ENCODE measurements at places on chromosomes 1 and 21. TPM values are rescaled to one million over a fixed set of nuclear protein-coding genes. Genes with fewer than 3 reads are reported as not detected.

The C4BPA gene
- 45.7 TPM for total RNA-seq

The ROR1 gene
- total RNA-seq: 8.0 TPM

The MYBPH gene
- not detected for total RNA-seq

The EFNA3 gene
- total RNA-seq: 1.7 TPM

The HPCAL4 gene
- total RNA-seq: 5.2 TPM

The HSD3B1 gene
- not detected for total RNA-seq

The C8A gene
- 0.09 TPM for total RNA-seq

The SPRR2E gene
- total RNA-seq: not detected

The TMPRSS2 gene
- total RNA-seq: 32.8 TPM

The INAVA gene
- total RNA-seq: 48.8 TPM

DNA sequence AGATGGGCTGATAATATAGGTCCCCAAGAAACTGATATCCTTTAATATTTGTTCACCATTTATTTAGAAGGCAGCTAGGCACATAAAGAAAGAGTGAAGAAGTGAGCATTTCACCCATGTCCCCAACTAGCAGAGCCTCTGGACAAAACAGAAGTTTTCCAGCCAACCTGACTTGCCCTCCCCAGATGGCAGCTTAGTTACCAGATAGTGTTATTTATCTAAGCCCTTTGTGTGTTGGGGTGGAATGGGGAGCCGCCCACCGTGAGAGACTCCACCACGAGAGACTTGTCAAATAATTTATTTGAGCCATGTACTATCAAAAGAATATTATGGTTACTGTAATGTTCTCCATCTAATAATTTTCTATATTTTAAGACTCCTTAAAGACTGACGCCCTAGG lies 54.9 kb upstream of the C1orf198 start:
- no peaks in the 10 kb centered on the region for H3K27me3 ChIP-seq
- DNase-seq: no peak
- peaks cover 4% of the 10 kb centered on the region for H3K36me3 ChIP-seq
- no peak overlapping the region for H3K27ac ChIP-seq

DNA sequence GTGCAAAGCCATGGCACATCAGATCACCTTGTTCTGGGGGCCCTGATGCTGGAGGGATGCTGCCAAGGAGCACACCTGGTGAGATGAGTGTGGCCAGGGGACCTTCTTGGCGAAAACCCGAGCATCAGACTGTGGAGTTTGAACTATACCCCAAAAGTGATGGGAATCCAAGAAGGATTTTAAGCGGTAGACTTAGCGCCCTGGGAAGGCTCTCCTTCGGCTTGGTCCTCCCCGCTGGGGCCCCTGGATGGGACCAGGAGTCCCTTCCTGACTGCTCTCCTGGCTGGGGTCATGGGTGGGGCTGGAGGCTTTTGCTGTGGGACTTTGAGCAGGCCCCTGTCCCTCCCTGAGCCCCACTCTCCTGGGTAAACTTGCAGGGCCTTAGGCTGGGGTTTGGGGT lies 10.5 kb downstream of the ZNF362 start:
- DNase-seq: no peak
- no peak overlapping the region for H3K4me3 ChIP-seq
- H3K27ac ChIP-seq: no peak overlapping the region

DNA sequence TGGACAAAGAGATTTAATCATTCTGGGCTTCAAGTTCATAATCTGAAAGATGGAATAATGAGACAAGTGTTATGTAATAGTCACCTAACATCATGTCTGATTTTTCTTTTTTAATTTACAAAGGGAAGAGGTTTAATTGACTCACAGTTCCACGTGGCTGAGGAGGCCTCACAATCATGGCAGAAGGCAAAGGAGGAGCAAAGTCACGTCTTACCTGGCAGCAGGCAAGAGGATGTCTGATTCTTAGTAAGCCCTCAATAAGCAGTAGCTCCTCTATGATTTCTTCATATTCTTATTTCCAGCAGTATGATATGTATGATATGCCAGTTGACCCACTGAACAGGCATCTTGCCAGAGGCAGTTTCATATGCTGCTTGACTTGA lies 152.7 kb downstream of the S1PR1 start:
- no peak for DNase-seq
- no peak overlapping the region for H3K27ac ChIP-seq
- H3K27me3 ChIP-seq: no peaks in the 10 kb centered on the region
- no peaks in the 10 kb centered on the region for H3K4me1 ChIP-seq
- no peak overlapping the region for H3K4me3 ChIP-seq

GRCh38 chr21:35720208-35720731 lies 340.1 kb downstream of the SETD4 start:
- H3K27ac ChIP-seq: no peak overlapping the region
- no peaks in the 10 kb centered on the region for H3K27me3 ChIP-seq
- H3K4me1 ChIP-seq: no peaks in the 10 kb centered on the region
- no peak overlapping the region for H3K4me3 ChIP-seq
- DNase-seq: no peak

DNA sequence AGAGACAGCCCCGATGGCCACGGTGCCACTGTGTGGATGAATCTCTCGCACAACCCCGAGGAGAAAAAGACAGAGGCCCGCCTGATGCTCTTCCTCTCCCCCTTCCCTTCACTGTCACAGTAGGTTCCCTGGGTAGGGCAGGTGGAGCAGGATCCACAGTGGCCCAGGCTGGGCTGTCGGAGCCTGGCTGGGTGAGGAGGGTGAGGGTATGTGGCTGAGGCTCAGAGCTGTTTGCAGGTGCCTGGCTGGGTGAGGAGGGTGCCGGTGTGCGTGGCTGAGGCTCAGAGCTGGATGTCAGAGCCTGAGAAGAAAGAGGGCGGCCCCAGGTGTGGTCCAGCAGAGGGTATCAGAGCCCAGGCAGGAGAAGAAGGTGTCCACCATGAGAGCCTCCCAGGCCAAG lies 2.7 kb downstream of the CFAP74 start:
- H3K27ac ChIP-seq: no peak overlapping the region
- H3K4me1 ChIP-seq: no peaks in the 10 kb centered on the region
- H3K4me3 ChIP-seq: no peak overlapping the region
- H3K27me3 ChIP-seq: no peaks in the 10 kb centered on the region
- no peak for DNase-seq
- H3K36me3 ChIP-seq: no peaks in the 10 kb centered on the region

GRCh38 chr1:113452921-113453770 lies 62.8 kb downstream of the MAGI3 start:
- no peaks in the 10 kb centered on the region for H3K4me1 ChIP-seq
- no peak overlapping the region for H3K27ac ChIP-seq
- peak; percentile 34 for DNase-seq
- no peak overlapping the region for H3K4me3 ChIP-seq
- no peaks in the 10 kb centered on the region for H3K36me3 ChIP-seq

- no peaks in the 10 kb centered on the region for H3K36me3 ChIP-seq
- H3K4me3 ChIP-seq: no peak overlapping the region
- H3K27ac ChIP-seq: no peak overlapping the region
- no peaks in the 10 kb centered on the region for H3K4me1 ChIP-seq
- DNase-seq: no peak
Measured at GRCh38 chr1:71307451-71307850, 226.6 kb upstream of the ZRANB2 start.

GRCh38 chr1:2159124-2159523 lies 35.4 kb downstream of the FAAP20 start:
- no peak overlapping the region for H3K4me3 ChIP-seq
- H3K27me3 ChIP-seq: no peaks in the 10 kb centered on the region
- no peak overlapping the region for H3K27ac ChIP-seq
- DNase-seq: no peak
- H3K4me1 ChIP-seq: no peaks in the 10 kb centered on the region

GRCh38 chr1:206136241-206136640 lies 19.1 kb upstream of the AVPR1B start:
- H3K4me3 ChIP-seq: no peak overlapping the region
- H3K36me3 ChIP-seq: no peaks in the 10 kb centered on the region
- no peak for DNase-seq
- H3K4me1 ChIP-seq: no peaks in the 10 kb centered on the region
- H3K27me3 ChIP-seq: no peaks in the 10 kb centered on the region

- no peaks in the 10 kb centered on the region for H3K36me3 ChIP-seq
- no peak overlapping the region for H3K4me3 ChIP-seq
- DNase-seq: no peak
- peaks cover 7% of the 10 kb centered on the region for H3K27me3 ChIP-seq
- no peak overlapping the region for H3K27ac ChIP-seq
Measured at GRCh38 chr1:183414365-183414764, 3.8 kb downstream of the NMNAT2 start.

GRCh38 chr1:196774603-196775002 lies at the start of gene CFHR3:
TSS of gene CFHR3 (plus strand) at chr1:196774840. CDS start at chr1:196774887, 47 bp downstream.
- H3K27ac ChIP-seq: no peak within 1 kb of the TSS
- no peak for DNase-seq
- no peaks in the 10 kb centered on the region for H3K4me1 ChIP-seq
- no peak within 1 kb of the TSS for H3K4me3 ChIP-seq
- H3K27me3 ChIP-seq: no peaks in the 10 kb centered on the region

- no peak for DNase-seq
- no peaks in the 10 kb centered on the region for H3K27me3 ChIP-seq
- no peaks in the 10 kb centered on the region for H3K36me3 ChIP-seq
- H3K4me3 ChIP-seq: no peak overlapping the region
- H3K27ac ChIP-seq: no peak overlapping the region
- no peaks in the 10 kb centered on the region for H3K4me1 ChIP-seq
Measured at GRCh38 chr1:181131255-181131941, 42.9 kb downstream of the IER5 start.

DNA sequence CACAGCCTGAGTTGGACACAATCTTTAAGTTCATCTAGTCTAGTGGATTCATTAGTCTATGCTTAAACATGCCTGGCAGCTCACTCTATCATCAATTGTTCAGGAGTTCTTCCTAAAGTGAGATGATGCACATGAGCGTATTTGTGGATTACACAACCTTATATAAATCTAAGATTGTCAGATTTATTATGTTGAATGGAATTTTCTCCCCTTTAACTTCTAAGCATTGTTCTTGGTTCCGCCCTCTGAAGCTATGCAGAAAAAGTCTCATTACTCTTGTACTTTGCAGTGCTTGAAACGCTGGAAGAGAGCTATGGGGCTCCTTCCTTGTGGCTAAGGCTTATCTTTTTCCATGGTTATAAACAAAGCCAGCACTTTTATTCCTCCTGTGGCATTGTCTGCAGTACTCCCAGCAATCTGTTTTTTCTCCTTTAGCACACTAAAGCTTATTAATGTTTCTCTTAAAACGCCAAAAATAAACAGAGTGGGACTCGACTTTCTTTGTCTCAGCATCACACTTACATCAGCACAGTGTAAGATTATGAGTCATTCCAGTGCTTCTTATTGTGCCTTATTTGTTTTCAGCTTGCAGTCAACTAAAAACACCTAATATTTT lies 316.8 kb upstream of the CAMK1G start:
- H3K27me3 ChIP-seq: no peaks in the 10 kb centered on the region
- no peaks in the 10 kb centered on the region for H3K36me3 ChIP-seq
- H3K27ac ChIP-seq: no peak overlapping the region
- no peak overlapping the region for H3K4me3 ChIP-seq
- H3K4me1 ChIP-seq: no peaks in the 10 kb centered on the region

GRCh38 chr1:206489980-206490770 lies 17.2 kb upstream of the RASSF5 start:
- H3K4me1 ChIP-seq: no peaks in the 10 kb centered on the region
- H3K36me3 ChIP-seq: no peaks in the 10 kb centered on the region

DNA sequence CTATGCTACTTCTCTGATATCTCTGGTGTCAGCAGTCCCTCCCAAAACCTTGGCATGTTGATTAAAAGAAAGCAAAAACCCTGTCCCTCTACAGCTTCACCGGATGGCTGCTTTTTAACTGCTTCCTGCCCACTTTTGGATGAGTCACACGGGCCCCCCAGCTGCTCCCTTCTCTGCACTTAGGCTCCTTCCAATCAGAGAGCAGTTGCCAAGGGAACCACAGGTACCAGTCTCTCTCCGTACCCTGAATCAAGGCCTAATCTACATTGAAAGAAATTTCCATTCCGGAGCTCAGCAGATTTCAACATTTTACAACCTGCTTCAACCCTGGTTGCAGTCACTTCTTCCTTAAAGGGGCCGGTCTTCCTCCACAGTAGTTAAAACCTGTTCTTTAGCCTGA lies 70.6 kb upstream of the GJB5 start:
- no peaks in the 10 kb centered on the region for H3K36me3 ChIP-seq
- H3K4me1 ChIP-seq: no peaks in the 10 kb centered on the region
- no peak for DNase-seq
- no peak overlapping the region for H3K27ac ChIP-seq

DNA sequence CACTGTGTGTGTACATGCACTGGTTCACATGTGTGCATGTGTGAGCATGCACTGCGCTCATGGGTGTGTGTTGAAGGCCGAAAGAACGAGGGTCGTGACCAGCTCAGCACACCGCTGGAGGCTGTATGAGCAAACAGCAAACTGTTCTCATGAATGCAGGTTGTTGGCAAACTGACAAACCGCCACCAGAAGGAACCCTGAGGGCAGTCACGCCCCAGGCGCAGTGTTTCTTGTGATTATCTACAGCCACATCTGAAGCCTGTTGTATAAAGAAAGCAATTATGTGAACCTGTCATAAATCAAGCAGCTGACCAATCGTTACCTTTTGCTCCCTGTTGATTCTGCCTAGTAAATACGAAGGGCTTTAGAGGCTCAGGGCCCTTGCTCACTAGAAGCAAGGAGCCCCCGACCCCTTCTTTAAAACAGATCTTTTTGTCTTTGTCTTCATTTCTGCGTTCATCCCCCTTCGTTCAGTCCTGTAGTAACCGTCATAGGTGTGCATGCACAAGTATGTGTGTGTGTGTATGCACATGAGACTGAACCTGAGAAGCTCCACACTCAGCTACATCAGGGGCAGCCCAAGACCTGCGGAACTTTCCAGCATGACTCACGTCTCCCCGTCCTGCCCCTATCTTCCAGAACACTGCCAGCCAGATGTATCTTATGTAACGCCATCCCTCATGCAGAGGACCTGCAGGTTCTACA lies 16.8 kb upstream of the RIPK4 start:
- H3K36me3 ChIP-seq: no peaks in the 10 kb centered on the region
- H3K4me1 ChIP-seq: peaks cover 2% of the 10 kb centered on the region

GRCh38 chr21:44886113-44887075 lies 12.9 kb upstream of the PTTG1IP start:
- no peaks in the 10 kb centered on the region for H3K36me3 ChIP-seq
- no peaks in the 10 kb centered on the region for H3K27me3 ChIP-seq
- H3K27ac ChIP-seq: no peak overlapping the region
- DNase-seq: no peak
- peaks cover 7% of the 10 kb centered on the region for H3K4me1 ChIP-seq

DNA sequence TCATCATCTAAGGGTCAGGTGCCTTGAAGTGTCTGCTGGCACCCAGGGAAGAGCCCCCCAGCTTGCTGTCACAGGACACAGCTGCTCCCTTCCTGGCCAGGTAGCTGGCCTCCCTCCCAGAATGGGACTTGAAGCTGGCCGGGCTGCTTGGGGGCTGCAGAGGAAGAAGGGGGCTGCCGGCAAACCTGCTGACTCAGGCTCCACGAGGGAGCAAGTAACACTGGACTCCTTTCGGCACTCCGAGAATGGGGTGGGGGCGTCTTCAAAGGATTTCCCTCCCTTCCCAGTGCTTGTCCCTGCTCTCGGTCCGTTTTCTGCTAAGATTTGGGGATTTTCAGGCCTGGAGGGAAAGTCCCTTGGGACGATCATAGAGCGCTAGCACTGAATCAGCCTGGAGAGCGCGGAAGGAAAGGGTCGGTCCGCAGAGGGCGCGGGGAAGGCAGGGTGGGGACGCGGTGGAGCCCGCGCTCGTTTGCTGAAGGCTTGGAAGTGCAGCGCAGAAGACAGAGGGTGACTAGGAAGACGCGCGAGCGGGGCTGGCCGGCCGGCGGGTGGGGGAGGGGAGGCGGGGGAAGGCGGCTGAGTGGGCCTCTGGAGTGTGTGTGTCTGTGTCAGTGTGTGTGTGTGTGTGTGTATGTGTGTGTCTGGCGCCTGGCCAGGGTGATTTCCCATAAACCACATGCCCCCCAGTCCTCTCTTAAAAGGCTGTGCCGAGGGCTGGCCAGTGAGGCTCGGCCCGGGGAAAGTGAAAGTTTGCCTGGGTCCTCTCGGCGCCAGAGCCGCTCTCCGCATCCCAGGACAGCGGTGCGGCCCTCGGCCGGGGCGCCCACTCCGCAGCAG lies at the start of gene CSF1:
TSS of gene CSF1 (plus strand) at position 727 of the 840 bp plus-strand sequence. CDS start 175 bp downstream, outside the sequence.
- DNase-seq: peak; percentile 95
- H3K4me1 ChIP-seq: no peaks in the 10 kb centered on the region
- no peaks in the 10 kb centered on the region for H3K36me3 ChIP-seq
- no peaks in the 10 kb centered on the region for H3K27me3 ChIP-seq

All from kidney (tissue), 22 donors.